ENCODE measurements at places on chromosomes 7 and 10.

DNA sequence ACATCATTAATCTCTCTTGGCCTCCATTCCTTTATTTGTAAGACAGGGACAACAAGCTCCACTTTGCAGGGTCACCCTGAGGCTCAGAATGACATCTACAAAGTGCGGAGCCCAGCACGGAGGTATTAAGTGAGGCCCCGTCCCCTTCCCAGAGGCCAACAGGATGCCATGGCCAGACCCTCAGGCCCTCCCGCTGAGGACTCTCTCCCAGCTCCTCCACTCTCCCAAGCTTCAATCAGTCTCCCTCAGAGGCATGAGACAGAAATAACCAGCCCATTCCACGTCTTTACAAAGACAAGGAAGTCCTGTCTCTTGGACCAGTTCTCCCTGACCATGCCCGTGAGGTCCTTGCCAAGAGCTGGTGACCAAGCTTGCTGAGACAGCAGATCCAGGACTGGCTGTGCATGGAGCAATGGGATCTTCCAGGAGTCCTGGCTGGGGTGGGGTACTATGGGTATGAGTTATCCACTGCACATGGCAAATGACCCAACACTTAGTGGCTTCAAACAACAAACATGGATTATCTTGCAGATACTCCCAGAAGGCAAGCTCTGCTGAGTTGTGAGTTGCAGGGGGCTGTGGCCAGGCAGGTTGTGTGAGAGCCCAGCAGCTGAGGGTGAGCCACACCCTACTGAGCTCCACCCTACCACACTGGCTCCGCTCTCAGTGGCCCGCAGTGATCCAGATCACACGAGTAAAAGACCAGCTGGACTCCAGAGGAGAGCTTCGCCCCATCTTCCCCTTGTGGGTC lies 4.3 kb upstream of the PPIF start:
- no peak for DNase-seq

- DNase-seq: no peak
These were observed 1.2 kb upstream of the SDHAF3 start for GRCh38 chr7:97116308-97116707.

DNA sequence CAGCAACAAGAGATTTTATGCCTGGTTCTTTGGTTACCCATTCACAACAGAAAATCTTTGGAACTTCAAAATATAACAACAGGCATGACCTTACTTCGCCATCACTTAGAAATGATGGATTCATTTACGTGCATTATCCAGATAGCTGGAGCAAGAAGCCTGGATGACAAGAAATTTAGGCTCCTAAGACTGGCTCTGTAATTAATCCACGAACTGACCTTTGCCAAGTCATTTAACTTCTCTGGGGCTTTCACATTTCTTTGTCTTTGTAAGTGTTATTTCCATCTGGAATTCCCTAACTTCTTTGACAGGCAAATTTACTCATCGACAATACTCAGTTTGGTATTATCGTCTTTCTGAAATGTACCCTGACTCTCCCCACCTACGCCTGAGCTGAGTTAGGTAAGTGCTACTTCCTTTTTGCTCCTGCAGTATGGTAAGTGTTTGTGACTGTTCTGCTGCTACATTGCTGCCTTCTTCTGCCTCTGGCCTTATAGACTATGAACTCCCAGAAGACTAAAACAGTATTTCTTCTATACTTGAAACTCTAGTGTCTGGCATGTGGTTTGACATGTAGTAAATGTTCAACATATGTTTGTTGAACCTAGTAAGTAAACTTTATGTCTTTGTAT lies 5.5 kb upstream of the MDFIC start:
- DNase-seq: no peak

GRCh38 chr10:68586606-68587305 lies 26.6 kb downstream of the TET1 start:
- DNase-seq: no peak

DNA sequence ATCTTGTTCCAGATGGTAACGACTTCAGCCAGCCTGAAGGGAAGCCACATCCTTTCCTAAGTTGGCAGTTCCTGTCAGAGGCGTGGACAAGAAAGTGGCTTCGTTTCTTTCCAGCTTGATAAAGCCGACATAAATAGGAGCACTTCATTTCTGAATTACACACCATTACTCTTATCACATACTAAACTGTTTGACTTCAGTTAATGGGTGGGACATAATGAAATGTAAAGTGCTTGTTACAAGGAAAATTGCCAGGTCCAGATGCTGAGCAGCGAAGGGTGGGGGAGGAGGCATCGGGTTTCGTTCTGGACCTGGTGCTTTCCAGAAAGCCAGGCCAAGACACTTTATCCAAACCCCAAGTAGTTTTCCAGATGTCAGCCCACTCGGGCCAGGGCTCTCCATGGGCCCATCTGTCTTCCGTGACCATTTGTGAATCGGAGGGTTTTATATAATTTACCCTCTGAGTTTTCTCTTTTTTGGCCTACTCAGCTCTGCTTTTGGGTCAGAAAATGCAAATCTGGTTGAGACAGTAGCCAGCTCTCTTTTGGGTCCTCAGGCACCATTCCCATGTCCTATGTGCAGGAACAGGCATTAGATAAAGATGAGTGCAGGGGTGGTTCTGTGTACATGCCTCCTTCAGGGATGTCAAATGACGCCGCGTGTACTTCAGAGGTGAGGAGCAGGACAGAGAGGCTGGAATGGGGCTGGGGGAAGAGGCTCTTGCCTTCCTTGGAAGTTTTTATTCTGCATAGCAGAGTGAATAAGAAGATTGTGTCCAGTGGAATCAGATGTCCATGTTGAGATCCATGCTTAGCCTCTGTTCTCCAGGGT lies 90.2 kb downstream of the TACC2 start:
- DNase-seq: no peak

- DNase-seq: no peak
These were observed 16.0 kb downstream of the CCDC71L start for GRCh38 chr7:106644999-106645398.

DNA sequence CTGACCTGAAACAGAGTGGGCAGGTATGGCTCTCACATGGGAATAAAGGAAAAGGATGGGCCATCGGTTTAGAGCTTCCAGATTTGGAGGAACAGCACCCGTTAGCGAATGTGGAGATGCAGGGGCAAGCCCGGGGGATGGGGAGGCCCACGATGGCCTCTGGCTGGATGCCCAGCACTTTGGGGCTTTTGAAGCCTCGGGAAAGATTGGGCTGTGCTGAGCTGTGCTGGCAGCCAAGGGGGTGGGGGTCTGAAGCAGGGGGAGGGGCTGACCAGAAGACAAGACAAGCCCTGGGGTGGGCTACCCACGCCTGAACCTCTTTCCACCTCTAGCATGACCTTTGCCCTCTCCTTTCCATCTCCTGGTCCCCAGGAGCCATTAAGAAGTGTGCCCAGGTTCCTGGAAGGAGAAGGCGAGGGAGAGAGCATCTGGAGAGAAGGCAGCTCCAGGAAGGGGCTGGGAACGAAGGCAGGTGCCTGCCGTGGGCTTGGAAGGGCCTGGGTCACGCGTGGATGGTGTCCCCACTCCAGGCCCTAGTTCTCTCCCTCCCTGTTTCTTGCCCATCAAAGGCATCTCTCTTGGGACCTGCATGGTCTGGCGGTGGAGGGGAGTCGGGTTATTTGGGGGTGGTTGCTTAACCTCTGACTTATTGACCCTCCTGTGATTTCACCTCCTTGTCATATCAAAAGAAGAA lies 39.7 kb downstream of the JAKMIP3 start:
- no peak for DNase-seq

DNA sequence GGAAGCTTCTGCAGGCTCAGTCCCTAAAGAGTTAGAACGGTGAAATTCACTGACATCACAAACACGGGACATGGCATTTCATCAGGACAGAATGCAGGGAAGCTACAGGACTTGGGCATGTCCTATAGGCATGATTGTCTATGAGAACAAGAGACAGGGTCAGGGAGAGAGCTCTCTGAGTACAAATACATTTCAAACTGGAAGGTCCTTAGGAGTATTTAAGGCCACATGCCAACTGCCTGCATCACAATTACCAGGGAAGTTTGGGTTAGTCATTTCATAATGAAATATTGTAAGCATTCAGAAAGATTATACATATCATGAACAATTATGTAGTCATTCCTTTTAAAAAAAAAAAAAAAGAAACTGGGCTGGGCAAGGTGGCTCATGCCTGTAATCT lies 71.3 kb downstream of the CREB3L2 start:
- no peak for DNase-seq

- DNase-seq: no peak
These were observed 44.9 kb downstream of the MYPN start for GRCh38 chr10:68154211-68154497.

GRCh38 chr10:79438699-79439085 lies 6.7 kb downstream of the ZCCHC24 start:
- DNase-seq: no peak

GRCh38 chr10:48609441-48609840 lies 4.6 kb upstream of the ARHGAP22 start:
- DNase-seq: no peak

GRCh38 chr7:112257073-112257472 lies 50.6 kb downstream of the ZNF277 start:
- DNase-seq: no peak

- DNase-seq: no peak
These were observed 18.4 kb downstream of the ZNF775 start for GRCh38 chr7:150397346-150398107.

DNA sequence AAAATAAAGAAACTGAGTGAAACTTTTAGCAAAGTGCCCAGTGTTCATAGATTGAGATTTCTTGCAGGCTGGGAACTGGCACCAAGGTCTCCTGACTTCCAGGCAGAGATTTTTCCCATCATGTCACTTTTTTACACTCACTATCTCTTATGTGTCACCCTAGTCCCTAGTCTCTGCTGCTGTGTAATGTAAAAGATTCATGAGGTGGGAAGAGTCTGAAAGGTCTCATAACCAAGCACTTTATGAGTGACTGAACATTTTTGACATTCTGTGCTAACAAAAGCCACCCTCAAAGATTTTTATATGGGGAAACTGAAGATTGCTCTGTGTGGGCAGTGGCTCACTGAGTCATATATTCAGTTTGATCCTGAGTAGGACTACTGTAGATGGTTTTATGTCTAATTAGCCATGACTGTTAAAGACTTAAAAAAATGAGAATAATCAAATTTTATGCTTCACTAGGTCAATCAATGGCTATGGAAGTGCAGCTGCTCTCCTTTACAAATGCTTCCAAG lies 900.3 kb upstream of the SORCS1 start:
- no peak for DNase-seq

- no peak for DNase-seq
These were observed 246.1 kb downstream of the LRRTM3 start for GRCh38 chr10:67171970-67172369.

GRCh38 chr7:141208539-141208938 lies 134.7 kb downstream of the TMEM178B start:
- no peak for DNase-seq

DNA sequence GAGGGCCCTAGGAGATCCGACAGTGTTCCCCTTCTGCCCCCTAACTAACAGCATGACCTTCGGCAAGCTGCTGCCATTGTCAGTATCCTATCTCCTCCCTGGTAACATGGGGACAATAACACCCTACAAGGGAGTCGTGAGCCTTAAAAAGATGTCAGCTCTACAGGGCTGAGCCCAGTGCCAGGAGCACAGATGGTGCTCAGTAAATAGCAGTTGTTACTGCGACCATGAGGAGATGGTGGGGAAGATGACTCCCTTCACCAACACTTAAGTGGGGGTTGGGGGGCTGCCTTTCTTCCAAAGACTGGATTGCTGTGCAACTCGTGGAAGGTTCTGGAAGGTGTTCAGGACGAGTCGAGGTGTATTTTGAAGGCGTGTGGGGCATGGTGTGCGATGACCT lies 29.5 kb upstream of the C10orf120 start:
- DNase-seq: no peak

DNA sequence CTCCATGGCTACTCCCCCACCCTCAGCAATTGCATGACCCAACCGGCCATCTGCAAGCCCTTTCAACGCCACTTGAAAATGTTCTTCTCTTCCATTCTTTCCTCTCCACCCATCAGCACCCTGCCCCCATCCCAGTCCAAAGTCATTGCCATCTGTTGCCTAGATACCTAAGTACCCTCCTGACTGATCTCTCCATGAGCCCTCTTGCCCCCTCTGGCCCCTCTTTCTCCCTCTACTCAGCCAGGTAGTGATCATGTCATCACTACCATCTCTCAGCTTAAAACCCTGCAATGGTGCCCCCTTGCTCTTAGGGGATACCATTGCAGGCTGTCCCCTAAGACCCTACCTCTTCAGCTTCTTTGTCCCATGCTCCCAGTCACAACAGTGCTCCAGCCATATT lies 30.5 kb upstream of the BTRC start:
- DNase-seq: no peak

DNA sequence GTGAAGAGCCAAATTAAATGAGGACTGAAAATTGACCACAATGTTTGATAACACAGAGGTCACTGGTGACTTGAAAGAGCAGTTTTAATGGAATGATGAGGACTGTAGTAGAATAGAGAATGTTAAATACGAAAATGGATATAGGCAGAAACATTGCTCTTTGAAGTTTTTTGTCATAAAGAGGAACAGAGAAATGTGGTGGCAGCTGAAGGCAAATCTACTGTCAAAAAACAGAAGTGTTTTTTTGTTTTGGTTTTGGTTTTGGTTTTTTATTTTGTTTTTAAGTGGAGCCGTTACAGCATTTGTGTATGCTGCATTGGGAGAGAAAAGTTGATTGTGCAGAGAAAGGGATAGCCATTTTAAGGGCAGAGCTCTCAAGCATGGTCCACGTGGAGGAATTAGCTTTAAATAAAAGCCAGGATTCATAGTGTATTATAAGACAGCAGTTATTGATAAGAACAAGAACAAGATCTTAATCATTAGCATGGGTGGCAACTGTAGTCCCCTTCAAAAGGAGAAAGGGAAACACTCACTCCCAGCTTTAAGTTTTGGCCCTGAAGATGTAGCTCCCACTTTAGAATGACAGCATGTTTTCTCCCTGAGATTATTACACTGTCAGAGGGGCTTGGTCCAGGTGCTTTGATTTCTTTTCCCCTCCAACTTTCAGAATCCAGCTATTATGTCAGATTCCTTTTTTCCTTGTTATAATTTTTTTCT lies 156.7 kb upstream of the BET1 start:
- no peak for DNase-seq
